ENCODE measurements at places on chromosomes 2 and 18.

DNA sequence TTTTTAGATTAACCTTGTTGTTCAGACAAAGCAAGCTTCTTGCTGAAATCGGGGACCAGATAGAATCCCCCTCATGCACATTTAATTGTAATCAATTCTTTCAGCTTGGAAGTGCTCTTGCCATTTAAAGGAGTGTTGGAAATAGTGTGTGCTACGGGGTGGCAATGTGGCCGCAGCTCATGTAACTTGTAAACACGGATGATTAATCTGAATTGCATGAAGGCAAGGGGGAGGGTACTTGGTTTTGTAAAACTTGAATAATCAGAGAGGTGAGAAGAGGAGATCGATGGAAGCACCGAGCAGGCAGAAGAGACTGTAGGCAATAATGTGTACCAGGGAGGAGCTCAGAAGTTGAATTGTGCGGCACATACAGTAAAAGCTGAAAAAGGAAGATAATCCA, 273.5 kb downstream of the PTGR3 start:
- DNase-seq, result no peak

DNA sequence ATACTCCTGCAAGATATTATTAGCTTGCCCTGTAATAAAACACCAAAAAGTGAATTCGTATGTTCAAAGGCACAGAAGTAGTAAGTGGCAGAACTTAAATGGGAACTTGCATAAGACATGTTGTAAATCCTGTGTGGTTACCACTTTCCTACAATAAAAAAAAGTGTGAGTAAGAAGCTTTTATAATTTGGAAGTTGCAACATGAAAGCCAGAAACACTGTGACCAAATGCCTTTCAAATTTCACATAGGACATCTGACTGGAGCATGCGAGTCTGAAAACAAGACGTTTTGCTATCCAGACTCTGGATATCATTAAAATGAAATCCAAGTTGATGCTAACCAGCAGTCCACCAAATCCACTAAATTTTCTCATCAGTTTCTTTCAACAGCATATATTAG, 886.2 kb upstream of the NRXN1 start:
- no peak for DNase-seq

- DNase-seq, result no peak
Observed at GRCh38 chr2:20419752-20420151, 27.1 kb upstream of the RHOB start.

- DNase-seq, result no peak
Observed at GRCh38 chr2:100683231-100683630, 120.4 kb downstream of the PDCL3 start.

DNA sequence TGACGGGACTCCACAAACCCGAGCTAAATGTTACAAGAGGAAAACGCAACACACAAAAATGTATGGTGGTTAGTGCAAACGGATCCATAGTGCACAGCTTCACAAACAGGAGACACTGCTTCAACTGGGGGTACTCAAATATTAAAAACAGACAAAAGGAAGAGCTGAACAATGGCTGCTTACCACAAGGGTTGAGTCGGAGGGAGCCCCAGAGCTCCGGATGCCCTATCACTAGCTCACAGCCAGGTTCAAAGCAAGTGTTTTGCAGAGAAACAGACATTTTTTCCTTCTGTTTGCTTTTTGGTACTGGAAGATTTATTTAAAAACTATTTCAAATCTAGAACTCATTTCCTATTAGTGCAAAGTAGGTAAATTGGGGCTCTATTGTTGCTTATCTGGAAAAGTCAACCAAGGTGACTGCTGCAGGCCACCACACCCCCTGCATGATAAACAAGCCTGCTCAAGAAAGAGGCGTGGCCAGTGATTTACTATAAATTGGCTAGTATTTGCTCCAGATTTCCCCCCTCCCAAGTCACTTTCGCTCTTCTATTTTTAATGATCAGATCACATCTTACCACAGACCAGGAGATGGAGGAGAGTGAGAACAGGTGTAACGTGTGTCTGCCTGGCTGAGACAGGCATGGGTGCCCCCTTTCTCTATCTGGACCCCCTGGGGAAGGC, 46.5 kb downstream of the ZAP70 start:
- DNase-seq, result no peak

GRCh38 chr2:161030260-161031063, 129.8 kb upstream of the TANK start:
- no peak for DNase-seq

DNA sequence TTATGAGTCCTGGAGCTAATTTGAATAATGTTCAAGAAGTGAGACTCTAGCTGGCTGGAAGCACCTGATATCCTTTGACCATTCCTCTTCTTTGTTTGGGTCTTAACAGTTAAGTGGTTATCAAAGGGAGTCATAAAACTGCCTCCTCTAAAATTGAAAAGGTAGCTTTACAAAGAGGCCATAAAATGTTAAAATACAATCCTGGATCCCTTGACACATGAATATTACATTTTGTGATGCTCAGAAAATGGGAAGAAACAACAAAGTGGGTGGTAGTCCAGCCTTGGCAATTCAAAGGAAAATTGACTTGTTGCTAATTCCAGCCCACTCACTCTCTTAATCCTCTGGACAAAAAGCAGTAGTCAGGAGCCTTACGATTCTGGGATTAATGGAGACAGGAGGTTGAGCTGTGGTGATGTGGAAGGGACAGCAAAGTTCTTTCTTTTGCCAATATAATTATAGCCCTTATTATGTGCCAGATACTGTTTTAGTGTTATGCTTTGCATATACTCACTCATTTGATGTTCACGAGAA, 339.2 kb downstream of the PDE11A start:
- DNase-seq, result no peak

All from activated CD4-positive, alpha-beta T cell treated with anti-CD3 and anti-CD28 coated beads, Interleukin-2, amount 50 U/mL, for 4 hours (primary cell).